ENCODE measurements at places on chromosomes 13 and 19. TPM values are rescaled to one million over a fixed set of nuclear protein-coding genes. Genes with fewer than 3 reads are reported as not detected.

Gene ZNF547
- 4.9 TPM for total RNA-seq

Gene CEACAM21
- 1.6 TPM for total RNA-seq

Gene ACTMAP
- total RNA-seq = 6.1 TPM

Gene SMAD9
- total RNA-seq = 20.0 TPM

Gene GJA3
- total RNA-seq = 11.0 TPM

Gene LINGO3
- not detected for total RNA-seq

Measured in right cardiac atrium (tissue), 5 donors.